GM12878 (cell line): ENCODE measurements at places on chromosomes 6 and 20. TPM values are rescaled to one million over a fixed set of nuclear protein-coding genes. Genes with fewer than 3 reads are reported as not detected.

The HTR1B gene
- total RNA-seq, result not detected in 2 replicates

The CCN6 gene
- total RNA-seq, result not detected in 2 replicates

DNA sequence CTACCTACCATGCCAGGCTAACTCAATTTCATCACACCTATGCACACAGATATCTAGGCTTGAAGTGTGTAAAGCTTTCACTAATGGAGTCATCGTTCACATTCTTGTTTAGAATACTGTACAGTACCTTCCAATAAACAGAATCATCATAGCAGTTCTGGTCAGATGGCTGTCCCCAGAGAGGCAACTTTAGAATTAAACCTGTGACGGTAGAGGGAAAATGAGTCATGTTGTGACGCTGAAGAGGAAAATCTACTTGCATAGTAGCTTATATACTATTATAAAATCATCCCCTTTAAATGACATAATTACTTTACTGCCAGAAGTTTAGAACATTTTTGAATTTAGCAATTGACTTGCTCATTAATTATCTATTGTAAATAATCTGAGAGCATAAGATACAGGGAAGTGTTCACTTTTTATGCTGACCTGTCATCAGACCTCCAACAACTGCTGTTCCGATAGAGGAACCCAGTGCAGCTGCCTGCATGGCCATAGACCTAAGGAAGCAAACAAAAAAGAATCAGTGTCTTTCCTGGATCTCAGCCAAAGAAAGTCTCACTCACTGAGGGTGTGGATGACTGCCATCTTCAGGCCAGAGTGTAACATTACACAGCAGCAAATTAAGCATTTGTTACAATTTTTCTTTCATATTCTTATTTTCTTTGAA lies 29.8 kb downstream of the RHAG start:
- H3K27me3 ChIP-seq, result no peaks in the 10 kb centered on the region
- H3K4me3 ChIP-seq, result no peak overlapping the region
- no peak overlapping the region for H3K27ac ChIP-seq
- H3K36me3 ChIP-seq, result no peaks in the 10 kb centered on the region
- DNase-seq, result peak; percentile 11

DNA sequence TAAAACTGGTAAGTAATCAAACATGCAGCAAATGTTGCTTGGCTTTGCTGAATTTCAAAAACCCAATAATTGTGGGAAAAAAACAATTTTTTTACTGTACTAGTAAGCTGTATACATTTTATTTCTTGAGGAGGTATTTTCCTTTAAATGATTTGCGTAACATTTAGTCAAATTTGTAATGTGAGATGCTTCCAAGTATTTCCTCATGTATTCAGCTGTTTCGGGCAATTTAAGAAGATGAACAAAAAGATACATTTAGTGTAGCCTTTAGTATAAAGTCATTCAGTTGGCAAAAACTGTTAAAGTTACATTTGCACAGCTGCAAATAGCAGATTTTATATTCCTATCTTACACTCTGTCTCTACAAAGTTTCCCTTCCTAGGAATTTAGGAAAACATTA lies 186.1 kb upstream of the SCGN start:
- H3K27me3 ChIP-seq, result no peaks in the 10 kb centered on the region
- no peak overlapping the region for H3K4me3 ChIP-seq
- no peak overlapping the region for H3K27ac ChIP-seq
- no peak for DNase-seq
- H3K4me1 ChIP-seq, result no peaks in the 10 kb centered on the region

- DNase-seq, result no peak
- no peaks in the 10 kb centered on the region for H3K36me3 ChIP-seq
- H3K27ac ChIP-seq, result no peak overlapping the region
- H3K4me3 ChIP-seq, result no peak overlapping the region
Observed at GRCh38 chr6:91713911-91714310, 1127.0 kb upstream of the MAP3K7 start.

GRCh38 chr6:123849406-123849805 lies 45.7 kb downstream of the NKAIN2 start:
- no peaks in the 10 kb centered on the region for H3K36me3 ChIP-seq
- no peak for DNase-seq
- H3K4me3 ChIP-seq, result no peak overlapping the region
- no peaks in the 10 kb centered on the region for H3K27me3 ChIP-seq
- H3K27ac ChIP-seq, result no peak overlapping the region
- no peaks in the 10 kb centered on the region for H3K4me1 ChIP-seq

The PSMF1 gene
- 156 and 167 TPM in 2 replicates for total RNA-seq

- no peaks in the 10 kb centered on the region for H3K36me3 ChIP-seq
- no peaks in the 10 kb centered on the region for H3K4me1 ChIP-seq
- DNase-seq, result no peak
- H3K27me3 ChIP-seq, result no peaks in the 10 kb centered on the region
Observed at GRCh38 chr20:53804920-53805894, 211.6 kb upstream of the ZNF217 start.

DNA sequence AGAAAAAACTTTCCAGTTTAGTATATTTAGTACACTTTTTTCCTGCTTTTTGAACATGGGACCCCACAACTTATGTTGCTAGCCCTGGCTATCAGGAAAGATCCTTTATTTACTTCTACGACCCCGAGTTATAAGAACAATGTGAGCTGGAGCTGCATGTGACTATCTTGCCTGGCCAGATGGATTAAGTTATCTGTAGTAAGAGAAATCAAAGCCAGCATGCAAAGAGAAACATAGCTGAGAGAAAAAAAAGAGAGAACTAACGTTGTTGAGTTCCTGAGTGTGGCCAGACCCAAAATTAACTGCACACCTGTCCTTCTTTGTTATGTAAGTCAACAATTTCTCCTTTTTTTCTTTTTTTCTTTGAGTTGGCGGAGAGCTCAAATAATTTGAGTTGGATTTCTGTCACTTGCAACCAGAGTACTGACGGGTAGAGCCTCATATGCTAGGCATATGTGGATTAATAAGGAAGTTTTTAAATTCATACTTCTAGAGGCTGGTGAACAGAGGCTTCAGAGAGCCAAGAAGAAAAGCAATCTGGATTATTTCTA lies 219.5 kb downstream of the HACE1 start:
- DNase-seq, result no peak
- no peak overlapping the region for H3K27ac ChIP-seq
- no peaks in the 10 kb centered on the region for H3K36me3 ChIP-seq
- no peak overlapping the region for H3K4me3 ChIP-seq

DNA sequence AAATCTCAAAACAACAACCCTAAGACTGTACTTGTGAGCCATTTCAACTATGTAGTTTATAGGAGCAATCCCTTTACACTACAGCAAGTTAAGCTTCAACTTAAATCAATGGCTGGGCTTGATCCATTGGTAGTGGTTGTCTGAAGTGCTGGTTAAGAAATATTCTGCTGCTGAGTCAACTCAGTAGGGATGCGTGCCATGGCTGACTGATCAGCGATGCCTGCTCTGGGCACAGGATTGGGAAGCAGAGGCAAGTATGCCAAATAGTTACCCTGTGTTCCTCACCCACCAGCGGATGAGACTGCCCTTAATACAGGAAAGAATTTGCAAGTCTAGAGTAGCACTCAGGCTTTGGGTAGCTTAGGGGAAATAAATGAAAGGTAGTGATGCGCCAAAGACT lies 41.5 kb downstream of the GCM1 start:
- peaks cover 7% of the 10 kb centered on the region; the same call in 1 of the 2 replicates for H3K4me1 ChIP-seq
- no peaks in the 10 kb centered on the region for H3K27me3 ChIP-seq
- no peak for DNase-seq
- no peak overlapping the region for H3K4me3 ChIP-seq

DNA sequence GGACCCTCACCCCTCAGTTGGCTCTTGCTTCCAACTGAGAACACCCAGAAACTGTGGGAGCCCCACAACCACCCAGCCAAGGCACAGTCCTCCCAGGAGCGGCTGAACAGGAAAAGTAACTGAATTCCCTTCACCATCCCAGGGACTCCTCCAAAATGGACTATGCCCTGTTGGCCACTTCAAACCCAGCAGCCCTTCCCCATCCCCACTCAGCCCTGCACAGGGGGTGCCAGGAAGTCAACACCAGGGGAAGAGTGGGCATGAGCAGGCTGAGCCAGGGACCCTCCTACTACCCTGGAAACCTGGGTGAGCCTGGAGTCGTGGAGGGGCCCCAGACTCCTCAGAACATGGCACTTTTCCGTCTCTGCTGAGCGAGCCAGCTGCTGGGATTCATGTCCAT lies 10.3 kb downstream of the GUCA1B start:
- no peaks in the 10 kb centered on the region for H3K4me1 ChIP-seq
- no peak for DNase-seq
- no peak overlapping the region for H3K4me3 ChIP-seq
- H3K27ac ChIP-seq, result no peak overlapping the region

DNA sequence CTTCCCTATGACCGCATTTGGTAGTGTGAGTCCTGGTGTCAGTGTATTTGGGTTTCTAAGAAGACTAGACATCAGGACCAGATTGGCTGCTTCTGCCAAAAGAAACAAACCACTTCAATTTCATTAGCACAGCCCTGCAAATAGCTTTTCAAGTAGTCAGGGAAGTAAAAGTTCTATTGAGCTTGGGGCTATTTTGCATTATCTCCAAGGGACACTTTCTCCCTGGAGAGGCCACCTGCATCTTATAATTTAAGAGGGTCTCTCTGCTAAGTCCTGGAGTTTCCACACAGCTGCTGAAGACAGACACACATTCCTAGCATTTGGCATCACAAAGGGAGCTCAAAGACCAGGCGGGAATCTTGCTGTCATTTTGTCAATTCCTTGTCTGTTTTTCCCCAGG lies 141.2 kb downstream of the BMP2 start:
- DNase-seq, result no peak
- H3K27ac ChIP-seq, result no peak overlapping the region
- H3K36me3 ChIP-seq, result no peaks in the 10 kb centered on the region
- no peak overlapping the region for H3K4me3 ChIP-seq
- no peaks in the 10 kb centered on the region for H3K27me3 ChIP-seq

- H3K4me1 ChIP-seq, result peaks cover 34% of the 10 kb centered on the region
- H3K4me3 ChIP-seq, result no peak within 1 kb of the TSS
- DNase-seq, result no peak
- no peaks in the 10 kb centered on the region for H3K36me3 ChIP-seq
- peak within 1 kb of the TSS; percentile 33; the same call in 1 of the 2 replicates for H3K27ac ChIP-seq
Observed at GRCh38 chr6:52186075-52186474, at the start of gene IL17A. TSS of gene IL17A (plus strand) at chr6:52186375. CDS start at chr6:52186432, 57 bp downstream.

GRCh38 chr6:137233911-137234863 lies 15.0 kb upstream of the IFNGR1 start:
- DNase-seq, result no peak
- no peaks in the 10 kb centered on the region for H3K36me3 ChIP-seq

DNA sequence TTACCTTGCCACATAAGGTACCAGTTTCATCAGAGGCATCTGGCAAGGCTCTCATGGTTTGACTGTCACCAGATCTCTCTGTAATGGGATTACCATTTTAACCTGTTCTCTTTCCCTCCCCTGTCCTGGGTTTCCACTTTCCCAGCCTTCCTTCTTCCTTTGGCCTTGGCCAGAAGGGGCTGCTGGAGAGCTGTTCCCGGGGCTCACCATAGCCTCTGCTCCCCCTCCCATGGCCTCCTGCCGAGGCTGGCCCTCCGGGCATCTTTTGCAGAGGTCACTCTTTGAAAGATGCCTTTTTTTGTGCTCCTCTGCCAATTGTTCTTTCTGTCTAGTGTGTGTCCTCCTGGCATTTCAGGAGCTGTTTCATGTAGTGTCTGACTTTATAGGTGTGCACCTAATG lies 100.7 kb upstream of the SCP2D1 start:
- H3K27ac ChIP-seq, result no peak overlapping the region
- no peak for DNase-seq
- no peaks in the 10 kb centered on the region for H3K27me3 ChIP-seq
- no peaks in the 10 kb centered on the region; the same call in 1 of the 2 replicates for H3K36me3 ChIP-seq
- no peak overlapping the region for H3K4me3 ChIP-seq

DNA sequence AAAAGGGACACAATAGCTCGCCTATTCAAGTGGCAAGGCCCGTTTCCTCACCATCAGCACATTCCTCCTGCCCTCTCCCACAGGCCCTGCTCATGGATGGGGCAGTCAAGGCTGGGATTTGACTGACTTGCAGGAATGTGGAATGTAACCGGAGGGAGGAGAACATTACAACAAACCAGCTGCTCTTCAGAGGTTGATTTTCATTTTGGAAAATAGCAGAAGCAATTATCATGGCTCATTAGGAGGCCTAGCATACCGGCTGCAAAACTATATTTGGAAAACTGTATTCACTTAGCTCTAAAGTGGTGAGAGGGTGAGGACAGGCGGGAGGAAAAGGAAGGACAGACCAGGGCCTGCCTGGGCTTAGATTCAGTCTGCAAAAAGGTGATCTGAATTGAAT lies 283.7 kb downstream of the CD83 start:
- no peak for DNase-seq
- H3K27me3 ChIP-seq, result no peaks in the 10 kb centered on the region
- H3K4me1 ChIP-seq, result no peaks in the 10 kb centered on the region
- no peaks in the 10 kb centered on the region for H3K36me3 ChIP-seq
- no peak overlapping the region for H3K27ac ChIP-seq

GRCh38 chr6:13302751-13303667 lies 25.3 kb downstream of the TBC1D7 start:
- no peaks in the 10 kb centered on the region; the same call in none of the 2 replicates for H3K36me3 ChIP-seq
- peak overlapping the region; percentile 34 for H3K4me3 ChIP-seq
- H3K27ac ChIP-seq, result peak overlapping the region; percentile 90
- peaks cover 33% of the 10 kb centered on the region for H3K4me1 ChIP-seq
- DNase-seq, result peak; percentile 90

The PDE10A gene
- total RNA-seq, result 0.03 and 0.16 TPM in 2 replicates

DNA sequence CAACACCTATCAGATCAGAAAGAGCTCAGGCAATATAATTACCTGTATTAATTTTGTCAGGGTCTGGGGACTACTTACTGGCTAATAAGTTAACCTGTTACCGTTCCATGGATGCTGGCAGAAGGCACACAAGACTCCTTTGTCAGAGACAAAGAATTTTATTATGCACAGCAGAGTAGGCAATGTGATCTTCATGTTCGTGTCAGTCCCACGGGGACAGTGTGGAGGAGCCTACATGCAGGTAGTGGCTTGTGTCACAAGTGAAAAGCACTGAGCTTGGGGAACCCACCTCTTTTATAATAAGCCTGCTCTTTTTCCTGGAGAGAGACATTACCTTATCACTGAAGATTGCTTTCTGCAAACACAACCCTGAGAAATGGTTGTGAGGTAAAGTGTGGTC lies 96.9 kb downstream of the CD164 start:
- peaks cover 2% of the 10 kb centered on the region for H3K27me3 ChIP-seq
- no peaks in the 10 kb centered on the region for H3K36me3 ChIP-seq
- H3K27ac ChIP-seq, result no peak overlapping the region
- no peak for DNase-seq
- H3K4me3 ChIP-seq, result no peak overlapping the region

- no peak overlapping the region for H3K27ac ChIP-seq
- H3K4me3 ChIP-seq, result no peak overlapping the region
- no peaks in the 10 kb centered on the region for H3K36me3 ChIP-seq
- no peak for DNase-seq
- no peaks in the 10 kb centered on the region for H3K4me1 ChIP-seq
- peaks cover 2% of the 10 kb centered on the region for H3K27me3 ChIP-seq
Observed at GRCh38 chr20:33984182-33984719, 9.5 kb upstream of the RALY start.

DNA sequence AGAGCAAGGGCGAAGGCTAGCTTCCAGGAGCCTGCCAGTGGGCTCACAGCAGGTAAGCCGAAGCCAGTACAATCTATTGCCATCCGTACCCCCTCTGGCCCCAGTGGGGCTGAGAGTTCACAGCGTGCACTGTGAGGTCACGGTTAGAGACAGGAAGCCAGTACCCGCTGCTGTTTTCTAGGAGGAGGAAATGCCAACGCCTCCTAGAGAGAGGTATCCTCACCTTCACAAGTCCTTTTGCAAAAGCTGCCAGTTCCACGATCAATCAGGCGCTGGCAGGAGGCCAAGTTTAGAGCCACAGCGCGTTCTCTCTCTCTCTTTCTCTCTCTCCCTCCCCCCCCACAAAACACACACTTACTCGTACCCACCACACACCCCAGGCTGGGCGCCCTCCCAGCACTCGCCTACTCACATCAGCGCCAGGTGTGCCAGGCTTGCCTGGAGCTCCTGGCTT lies 22.5 kb downstream of the COL9A1 start:
- H3K4me3 ChIP-seq, result no peak overlapping the region
- peaks cover 3% of the 10 kb centered on the region for H3K27me3 ChIP-seq
- DNase-seq, result no peak
- no peaks in the 10 kb centered on the region for H3K4me1 ChIP-seq

The RBPJL gene
- total RNA-seq, result 0.18 TPM in 1 of 2 replicates, not detected in the other

The SIRPB2 gene
- total RNA-seq, result not detected in 2 replicates
